Activated CD4-positive, alpha-beta T cell treated with anti-CD3 and anti-CD28 coated beads, Interleukin-2, amount 50 U/mL, for 48 hours (primary cell): ENCODE measurements at places on chromosomes 12 and 14.

GRCh38 chr12:98645572-98646067 is 530 bp downstream of the APAF1 start:
- peak; percentile 27 for DNase-seq

DNA sequence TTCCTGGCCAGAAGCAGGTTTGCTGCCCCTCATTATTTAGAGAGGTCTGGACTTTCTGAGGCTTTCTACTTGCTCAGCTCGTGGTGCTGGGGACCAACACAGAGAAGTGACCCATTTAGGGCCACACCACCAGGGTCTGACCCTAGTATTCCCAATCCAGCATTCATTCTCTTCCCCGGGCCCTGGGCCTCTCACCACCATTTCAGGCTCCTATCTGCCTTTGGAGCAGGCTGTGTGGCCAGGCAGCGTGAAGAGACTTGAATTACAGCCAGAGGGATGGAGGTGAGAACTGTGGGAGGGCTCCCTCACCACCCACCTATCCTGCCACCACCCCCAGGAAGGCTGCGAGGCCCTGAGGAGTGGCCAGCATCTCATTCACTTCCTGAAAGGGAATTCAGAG is 24.6 kb downstream of the FAM222A start:
- DNase-seq: no peak

- DNase-seq: no peak
Observed at GRCh38 chr14:67010602-67011001, 178.6 kb upstream of the GARIN2 start.

- no peak for DNase-seq
Observed at GRCh38 chr12:61385771-61386170, 874.4 kb upstream of the USP15 start.

DNA sequence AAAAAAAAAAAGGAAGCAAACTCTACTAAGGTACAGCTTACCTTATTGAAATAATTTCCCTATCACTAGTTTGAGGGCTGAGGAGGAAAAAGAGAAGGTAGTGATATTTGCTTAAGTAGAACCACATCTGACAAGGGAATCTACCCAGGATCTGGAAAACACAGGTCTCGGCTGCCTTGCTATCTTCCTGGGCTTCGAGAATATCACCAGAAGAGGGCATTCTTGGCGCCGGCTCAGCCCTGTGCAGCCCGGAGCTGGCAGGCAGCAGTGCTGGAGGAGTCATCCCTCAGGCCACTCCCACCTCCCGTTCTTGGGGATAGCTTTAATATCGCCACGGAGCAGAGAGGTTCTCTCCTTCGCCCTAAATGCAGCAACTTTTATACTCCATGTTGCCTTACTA is 1181.2 kb downstream of the VRK1 start:
- DNase-seq: peak; percentile 88

DNA sequence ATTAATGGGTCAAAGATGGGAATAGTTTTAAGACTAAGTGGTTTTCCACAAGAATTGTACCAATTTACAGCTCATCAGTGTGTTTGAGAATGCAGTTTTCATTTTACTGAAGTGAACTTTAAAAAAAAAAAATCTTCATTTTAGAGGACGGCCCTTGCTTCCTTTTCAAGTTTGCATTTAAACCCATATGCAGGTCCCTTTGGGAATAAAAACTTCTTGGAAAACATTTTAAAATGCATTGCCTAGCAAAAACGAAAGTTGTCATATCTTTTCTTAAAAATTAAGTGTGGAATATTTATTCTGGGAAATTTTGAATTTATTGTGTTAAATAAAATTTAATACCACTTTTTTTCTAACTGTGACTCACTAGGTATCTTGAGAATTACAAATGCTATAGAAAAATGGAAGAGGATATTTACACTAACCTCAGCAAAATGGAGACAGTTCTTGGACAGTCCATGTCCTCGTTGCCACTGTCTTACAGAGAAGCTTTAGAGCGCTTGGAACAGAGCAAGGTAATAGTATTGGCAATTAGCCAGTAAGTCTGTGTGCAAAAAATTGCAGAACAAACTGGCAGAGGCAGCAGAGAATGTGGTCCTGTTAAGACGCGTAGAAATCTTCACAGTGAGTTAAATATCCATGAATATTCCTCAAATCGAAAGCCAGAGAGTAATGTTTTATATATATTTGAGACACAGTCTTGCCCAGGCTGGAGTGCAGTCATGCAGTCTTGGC is 209.7 kb downstream of the SYNE2 start:
- no peak for DNase-seq

DNA sequence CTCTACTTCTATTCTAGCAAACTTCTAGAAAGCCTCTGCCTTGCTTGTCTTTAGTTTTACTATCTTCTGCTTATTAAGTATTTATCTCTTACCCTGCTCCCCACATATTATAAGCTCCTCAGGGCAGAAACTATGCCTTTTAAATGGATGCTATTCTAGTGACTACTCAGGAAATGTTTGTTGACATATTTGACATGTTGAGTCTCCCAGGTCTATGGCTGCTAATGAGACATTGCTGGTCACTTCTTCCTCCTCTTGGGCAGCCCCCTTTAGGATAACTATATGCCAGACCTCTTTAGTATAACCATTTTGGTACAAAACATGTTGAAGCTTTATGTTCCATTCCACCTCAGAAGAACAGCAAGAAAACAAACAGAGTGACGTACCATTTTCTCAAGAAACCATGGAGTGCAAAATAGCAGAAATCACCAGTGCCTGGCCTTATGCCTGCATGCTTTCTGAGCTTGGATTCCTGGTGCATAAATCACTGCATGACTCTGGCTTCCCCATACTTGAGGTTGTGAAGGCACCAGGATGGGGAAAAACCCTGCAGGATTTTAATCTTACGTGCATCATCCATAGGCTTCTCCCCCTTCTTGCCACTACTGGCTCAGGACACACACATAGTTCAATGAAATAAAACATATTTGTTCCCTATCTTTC is 202.6 kb downstream of the TMX1 start:
- DNase-seq: no peak

- no peak for DNase-seq
Observed at GRCh38 chr14:63892265-63892664, 39.5 kb downstream of the SYNE2 start.

- DNase-seq: no peak
Observed at GRCh38 chr12:127144770-127145169, 1122.2 kb upstream of the TMEM132C start.

- no peak for DNase-seq
Observed at GRCh38 chr14:76267322-76268046, 108.5 kb upstream of the ESRRB start.

GRCh38 chr12:71159264-71159663 is 1.5 kb upstream of the TSPAN8 start:
- DNase-seq: no peak

DNA sequence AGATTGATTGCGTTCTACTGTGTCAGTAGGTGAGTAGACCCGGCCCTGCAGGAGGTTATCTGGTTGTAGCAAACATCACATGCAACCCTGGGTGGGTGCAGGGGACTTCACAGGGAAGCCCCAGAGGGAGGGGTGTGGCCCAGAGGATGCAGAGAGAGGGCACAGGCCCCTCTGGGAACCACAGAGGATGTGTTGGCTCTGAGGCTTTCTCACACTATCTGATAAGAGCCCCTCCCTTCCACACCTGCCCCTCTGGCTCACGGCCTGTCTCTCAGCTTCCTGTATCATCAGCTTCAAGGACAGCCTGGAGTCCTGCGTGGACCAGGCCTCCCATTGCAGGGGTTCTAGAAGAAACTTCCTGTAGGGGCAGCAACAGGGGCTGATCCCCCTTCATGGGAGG is 101.9 kb downstream of the RIN3 start:
- peak; percentile 31 for DNase-seq

- no peak for DNase-seq
Observed at GRCh38 chr12:41460906-41461305, 272.8 kb downstream of the PDZRN4 start.

GRCh38 chr14:21933681-21934080 is 260.1 kb upstream of the OR4E1 start:
- DNase-seq: no peak

DNA sequence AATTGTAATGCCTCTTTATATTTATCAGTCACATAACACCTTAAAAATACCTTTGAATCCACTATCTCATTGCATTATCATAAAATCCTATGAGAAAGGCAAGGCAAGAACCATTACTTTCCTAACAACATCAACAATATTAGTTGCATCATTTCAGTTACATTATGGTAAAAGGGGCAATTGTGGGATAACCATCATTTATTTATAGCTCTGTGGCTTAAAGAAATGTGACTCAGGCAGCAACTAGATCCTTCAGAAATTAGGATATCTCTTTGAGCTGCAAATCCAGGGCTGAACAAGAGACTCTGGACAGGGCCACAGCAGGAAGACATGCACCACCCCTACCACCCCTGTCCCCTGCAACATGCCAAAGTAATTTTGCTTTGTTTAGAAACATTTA is 36.4 kb downstream of the EPS8 start:
- no peak for DNase-seq

- DNase-seq: no peak
Observed at GRCh38 chr12:116365114-116365513, 87.6 kb upstream of the MED13L start.

DNA sequence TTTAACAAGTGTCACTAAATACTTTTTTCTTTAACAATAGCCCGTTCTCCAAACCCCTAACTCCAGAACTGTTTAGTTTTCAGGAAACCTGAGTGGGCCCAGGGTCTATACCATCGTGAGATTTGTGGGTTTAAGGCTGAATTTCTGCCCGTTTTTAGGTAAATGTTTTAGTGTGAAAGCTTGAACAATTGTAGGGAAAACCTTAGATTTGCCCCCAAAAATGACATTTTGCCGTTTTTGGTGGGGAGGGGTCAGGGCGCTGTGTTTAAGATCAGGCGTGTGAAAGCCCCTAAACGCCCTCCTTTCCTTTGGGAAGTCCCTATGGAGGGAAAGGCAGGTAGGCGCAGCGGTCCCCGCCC is 320 bp upstream of the PRPF39 start:
- no peak for DNase-seq

GRCh38 chr12:74483057-74483456 is 54.6 kb upstream of the ATXN7L3B start:
- no peak for DNase-seq

- DNase-seq: peak; percentile 8
Observed at GRCh38 chr12:3303410-3304136, 187.4 kb upstream of the PRMT8 start.

DNA sequence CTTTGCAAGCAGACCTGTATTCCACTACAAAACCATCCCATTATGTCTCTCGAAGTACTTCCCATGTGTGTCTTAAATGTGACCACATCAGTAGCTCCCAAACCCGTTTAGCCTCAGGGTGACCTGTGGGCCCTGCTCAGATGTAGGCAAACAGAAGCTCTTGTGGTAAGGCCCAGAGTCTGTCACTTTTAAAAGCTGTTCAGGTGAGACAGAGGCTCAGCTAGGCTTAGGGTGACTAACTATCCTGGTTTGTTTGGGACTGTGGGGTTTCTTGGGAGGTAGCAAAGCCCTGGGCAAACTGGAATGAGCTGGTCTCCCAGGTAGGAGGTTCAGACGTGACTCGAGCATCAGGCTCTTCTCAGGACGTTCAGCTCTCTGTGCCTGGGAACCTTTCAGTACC is 64.5 kb upstream of the VASH1 start:
- DNase-seq: no peak

- peak; percentile 30 for DNase-seq
Observed at GRCh38 chr14:55433880-55434804, 6.3 kb downstream of the TBPL2 start.

DNA sequence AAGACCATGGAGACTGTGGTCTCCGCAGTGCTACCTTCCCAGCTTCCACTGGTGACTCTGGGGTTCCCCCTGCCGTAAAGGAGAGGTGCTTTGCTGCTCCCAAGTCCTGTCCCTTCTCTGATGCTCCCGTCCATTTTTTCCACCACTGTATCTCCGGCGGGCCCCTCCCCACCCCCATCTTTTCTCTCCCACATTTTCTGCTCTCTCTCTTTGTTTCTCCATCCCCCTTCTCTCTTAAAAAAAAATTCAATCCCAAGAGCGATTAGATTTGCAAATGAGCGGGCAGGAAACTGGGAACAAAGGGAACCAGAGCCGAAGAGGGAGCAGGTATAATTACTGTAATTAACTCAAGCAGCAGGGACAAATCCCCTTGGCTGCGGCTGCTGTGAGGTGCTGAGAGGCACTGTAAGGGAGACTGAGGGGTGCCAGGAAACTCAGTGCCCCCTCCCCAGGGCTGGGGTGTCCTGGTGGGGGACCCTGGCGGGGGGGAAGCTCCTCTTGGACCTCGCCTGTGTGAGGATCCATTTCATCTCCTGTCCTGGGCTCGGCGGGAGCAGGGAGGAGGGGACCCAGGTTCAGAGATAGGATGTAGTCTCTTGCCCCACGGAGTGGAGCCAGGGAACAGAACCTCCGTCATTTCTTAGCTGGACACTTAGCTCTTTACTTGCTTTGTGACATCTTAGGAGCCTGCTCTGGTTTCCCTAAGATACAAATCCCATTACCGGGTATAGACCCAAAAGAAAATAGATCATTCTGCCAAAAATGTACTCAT is 140.4 kb upstream of the NRXN3 start:
- DNase-seq: no peak

- DNase-seq: no peak
Observed at GRCh38 chr14:100333827-100334226, 10.7 kb downstream of the SLC25A47 start.

DNA sequence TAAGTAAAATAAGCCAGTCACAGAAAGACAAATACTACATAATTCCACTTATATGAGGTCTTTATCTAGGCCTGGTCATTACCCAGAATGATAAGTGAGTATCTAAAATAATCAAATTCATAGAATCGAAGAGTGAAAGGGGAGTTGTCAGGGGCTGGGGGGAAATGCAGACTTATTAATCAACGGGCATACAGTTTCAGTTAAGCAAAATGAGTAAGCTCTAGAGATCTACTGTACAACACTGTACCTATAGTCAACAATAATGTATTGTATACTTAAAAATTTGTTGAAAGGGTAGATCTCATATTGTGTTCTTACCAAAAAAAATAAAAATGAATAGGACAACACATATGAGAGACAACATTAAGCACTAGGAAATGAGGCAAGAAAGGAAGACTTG is 13.3 kb downstream of the BTBD7 start:
- DNase-seq: no peak

DNA sequence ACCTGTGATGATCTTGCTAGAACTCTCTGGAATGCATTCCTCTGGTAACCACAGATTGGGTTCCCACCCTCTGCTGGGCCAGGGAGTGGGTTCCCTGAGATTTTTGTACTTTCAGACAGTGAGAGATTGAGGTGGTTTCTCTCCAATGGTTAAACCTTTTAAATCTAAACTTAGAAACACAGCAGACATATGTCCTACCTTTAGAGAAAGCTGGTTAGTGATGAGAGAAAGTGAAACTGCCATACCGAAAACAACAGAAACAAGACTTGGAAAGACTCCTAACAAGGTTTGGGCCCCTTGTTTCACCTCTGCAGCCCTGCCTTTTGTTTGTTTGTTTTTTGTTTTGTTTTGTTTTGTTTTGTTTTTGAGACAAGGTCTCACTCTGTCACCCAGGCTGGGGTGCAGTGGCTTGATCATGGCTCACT is 9.7 kb upstream of the SGPP1 start:
- no peak for DNase-seq

GRCh38 chr14:89650077-89650978 is 233.3 kb upstream of the FOXN3 start:
- DNase-seq: no peak

DNA sequence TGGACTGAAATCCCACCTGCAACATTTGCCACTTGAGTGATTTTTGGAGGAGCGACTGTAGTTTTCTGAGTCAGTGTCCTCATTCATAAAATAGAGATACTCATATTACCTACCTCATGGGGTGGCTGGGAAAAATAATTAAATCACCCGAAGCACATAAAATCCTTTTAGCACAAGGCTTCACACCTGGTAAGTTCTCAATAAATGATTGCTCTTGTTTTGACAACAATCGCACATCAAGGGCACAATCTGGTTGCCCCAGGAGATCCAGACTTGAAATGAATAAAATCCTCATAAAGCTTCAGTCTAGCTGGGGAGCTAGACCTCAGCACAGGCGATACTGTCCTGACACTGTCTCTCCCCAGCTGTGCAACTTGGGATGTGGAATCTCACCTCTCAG is 76.0 kb upstream of the CCDC60 start:
- no peak for DNase-seq
